Stimulated activated CD8-positive, alpha-beta memory T cell treated with anti-CD3 and anti-CD28 coated beads, Interleukin-4, amount 100 ng/mL, for 4 hours (primary cell): ENCODE measurements at places on chromosomes 13 and 19.

DNA sequence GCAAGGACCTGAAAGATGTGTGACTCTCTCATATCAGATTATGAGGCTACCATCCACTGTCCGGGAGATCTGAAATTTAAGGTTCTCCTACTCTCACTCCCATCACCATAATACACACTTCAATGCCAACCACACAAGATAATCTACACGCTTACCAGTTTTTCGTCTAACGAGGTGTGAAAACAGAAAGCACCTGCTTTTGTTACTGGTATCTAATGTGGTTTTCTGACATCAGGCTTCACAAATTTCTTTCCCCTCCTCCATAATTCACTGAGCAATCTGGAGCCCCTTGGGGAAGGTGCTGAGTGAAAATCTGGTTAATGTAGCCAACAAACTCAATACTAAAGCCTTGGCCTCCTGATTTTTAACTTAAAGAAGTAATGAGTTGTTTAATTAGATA, 10.1 kb upstream of the LRCH1 start:
- no peak for DNase-seq

DNA sequence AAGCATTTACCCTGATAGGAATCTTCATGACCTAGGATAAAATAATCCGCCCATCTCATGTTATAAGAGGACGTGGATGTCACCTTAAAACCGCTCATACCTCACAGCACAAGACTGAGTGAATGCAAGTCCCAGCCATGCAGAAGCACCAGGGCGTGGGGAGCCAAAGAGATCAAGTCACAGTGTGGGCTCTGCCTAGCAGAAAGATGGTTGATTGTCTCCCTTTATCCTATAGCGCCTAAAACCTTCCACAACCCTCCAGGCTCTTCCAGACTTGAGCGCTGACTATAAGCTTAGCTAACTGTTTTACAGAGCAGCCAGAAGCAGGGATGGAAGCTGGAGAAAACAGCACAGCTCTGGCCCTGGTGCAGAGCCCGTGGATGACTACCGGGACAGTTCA, 6.8 kb upstream of the ANKRD10 start:
- DNase-seq, result no peak

DNA sequence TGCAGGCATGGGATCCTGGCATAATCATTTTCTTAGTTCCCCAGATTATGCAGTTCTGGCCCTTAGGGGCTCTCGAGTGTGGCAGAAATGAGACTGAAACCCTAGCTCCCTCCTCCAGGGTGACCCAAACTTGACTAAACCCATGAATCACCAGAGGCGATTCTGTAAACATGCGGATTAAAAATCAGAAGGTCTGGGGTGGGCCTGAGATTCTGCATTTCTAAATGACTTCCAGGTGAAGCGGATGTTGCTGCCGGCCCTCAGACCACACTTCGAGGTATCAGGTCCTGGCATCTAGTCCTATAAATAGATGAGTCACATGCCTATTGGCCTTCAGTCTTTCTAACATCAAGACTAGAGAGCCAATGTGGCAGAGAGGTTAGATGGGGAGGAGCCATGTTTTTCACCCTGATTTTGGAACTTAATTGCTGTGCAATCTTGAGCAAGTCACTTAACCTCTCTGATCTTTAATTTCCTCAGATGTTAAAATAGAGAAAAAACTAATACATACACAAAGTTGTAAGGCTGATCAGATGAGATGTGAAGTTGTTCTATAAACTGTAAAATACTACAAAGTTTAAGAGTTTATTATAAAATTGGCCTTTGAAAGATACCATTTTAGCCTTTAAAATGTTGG, 431.2 kb downstream of the FOXO1 start:
- no peak for DNase-seq

- DNase-seq, result no peak
These were observed 36.6 kb downstream of the CCDC169 start for GRCh38 chr13:36261011-36261410.

DNA sequence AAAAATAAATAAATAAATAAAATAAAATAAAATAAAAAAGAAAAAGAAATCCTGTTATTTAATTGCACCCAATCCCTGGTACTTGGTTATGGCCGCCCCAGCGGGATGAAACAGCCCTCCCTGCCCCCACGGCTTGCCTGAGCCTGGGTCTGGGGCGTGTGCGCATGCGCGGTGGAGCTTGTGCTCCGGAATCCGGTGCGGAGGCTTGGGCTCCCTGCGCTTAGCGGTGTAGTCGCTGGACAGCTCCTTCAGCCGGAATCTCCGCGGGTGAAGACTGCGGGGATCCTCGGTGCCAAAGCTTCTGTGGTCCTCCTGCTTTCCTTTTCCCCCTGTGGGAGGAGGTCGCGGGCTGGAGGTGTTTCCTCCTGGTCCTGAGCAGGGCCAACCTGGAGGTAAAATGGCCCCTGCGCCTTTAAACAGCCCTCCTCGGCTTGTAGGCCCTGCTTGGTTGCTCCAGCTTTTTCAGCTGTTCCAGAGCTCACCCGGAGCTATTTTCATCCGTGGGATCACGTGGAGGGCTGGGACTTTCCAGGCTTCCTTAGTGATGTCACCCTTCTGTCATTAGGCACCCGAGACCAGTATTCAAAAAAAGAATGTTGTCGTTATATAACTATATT, at the start of gene PLA2G4C:
Gene PLA2G4C, minus strand, starts transcription at position 468 of the 617 bp plus-strand sequence. CDS start 4,288 bp downstream, outside the sequence.
- DNase-seq, result peak; percentile 53

DNA sequence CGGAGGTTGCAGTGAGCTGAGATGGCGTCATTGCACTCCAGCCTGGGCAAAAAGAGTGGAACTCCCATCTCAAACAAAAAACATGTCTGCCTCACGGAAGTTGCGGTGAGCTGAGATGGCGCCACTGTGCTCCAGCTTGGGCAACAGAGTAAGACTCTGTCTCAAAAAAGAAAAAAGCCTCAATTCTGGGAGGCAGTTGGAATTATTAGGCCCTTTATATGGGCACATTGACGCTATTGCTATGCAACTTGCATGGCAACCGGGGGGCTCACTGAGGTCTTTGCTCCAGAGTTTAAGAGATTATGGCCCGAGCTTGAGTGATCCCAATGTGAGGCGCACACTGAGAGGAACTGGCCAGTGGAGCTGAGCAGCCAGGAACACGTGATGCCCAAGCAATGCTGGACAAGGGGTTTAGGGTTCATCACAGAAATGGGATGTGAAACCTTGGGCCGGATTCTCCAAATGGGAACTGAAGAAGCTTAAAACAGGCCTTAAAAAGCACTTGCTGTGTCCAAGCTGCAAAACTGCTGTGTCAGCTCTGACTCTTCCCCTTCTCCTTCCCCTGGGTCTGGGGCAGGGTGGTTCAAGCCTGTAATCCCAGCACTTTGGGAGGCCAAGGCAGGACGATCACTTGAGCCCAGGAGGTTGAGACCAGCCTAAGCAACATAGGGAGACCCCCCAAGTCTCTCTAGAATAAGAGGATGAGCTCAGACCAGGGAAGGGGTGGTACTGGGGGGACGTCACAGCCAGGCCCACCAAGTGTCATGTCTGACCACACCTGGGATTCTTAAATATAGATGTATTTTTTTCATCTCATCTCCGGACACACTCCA, 2.5 kb downstream of the FTL start:
- no peak for DNase-seq

DNA sequence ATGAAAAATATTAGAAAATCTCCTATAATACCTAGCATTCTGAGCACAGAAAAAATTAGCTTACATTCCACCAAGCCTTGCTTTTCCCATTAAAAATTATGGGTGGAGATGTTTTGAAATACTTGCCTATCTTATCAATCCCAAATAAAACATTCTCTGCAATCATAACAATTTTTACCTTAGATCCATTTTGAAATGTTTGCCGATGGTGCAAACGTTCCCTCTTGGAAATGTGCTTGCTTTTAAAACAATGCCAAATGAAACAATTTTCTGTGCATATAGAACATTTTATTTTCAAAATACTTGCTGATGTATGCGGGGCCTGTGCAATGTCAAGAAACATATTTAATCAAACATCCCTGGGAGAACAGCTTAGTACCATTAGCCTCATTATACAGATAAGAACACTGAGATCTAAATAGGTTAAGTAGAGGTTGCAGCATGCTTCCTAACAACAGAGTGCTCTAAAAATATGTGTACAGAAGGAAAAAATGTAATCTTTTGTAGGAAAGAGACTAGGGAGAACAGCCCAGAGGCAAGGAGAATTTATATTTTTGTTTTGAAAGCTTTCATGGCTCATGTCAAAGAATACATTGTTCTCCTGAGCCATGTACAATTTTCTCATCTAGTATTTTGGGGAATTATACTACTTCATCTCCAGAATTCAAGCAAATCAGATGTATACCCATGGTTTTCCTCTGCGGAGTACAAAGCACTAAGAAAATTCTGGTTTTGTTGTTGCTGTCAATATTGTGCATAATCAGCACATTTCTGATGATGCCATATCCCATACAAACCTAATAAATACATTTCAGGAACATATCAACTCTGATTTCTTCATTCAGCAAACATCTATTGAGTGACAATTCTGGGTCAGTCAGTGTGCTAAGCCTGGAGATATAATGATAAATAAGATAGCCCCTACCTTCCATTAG, 25.9 kb upstream of the FNDC3A start:
- no peak for DNase-seq

DNA sequence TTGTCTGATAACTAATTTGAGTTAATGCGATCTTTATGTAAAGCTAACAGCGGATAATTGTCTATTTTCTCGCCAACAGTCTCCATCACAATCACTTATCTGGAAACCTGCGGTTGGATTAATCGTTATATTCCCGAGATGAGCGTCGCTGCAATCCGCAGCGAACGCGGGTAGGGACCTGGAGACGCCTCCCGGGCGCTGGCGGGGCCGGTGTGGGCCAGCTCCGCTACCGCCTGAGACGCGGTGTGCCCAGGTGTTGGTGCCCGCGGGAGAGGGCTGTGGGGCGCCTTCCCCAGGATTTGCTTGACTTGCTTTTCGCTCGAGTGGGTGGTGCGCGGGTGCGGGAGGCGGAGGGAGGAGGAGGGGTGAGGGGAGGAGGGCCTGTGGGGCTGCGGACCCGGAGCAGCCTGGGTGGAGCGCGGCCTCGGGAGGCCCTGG, 38.3 kb downstream of the SOX1 start:
- DNase-seq, result no peak

DNA sequence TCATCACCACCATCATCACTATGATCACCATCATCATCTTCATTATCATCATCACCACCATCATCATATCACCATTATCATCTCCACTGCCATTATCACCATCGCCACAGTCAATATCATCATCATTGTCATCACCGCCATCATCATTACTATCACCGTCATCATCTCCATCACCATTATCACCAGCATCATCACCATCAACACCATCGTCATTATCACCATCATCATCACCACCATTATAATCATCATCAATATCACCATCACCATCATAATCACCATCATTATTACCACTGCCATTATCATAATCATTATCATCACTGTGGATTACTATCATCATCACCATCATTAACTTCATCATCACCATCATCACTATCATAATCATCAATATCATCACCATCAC, 17.3 kb upstream of the ARHGEF18 start:
- DNase-seq, result no peak

DNA sequence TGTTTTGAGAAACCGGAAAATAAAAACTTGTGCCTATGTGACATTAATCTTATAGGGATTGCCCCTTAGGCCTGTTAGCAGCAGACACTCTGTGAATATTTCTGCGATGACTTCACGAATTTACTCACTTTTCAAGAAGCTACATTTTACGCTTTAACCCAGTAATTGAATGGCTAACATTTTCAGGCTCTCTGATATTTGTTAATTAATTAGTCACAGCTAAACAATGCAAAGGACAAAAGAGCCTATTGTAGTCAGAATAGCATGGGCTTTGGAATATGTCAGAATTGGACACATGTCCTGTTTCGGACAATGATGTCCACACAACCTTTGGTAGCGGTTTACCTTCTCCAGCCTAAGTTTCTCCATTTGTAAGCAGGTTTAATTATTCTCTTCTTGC, 506.6 kb downstream of the EFNB2 start:
- DNase-seq, result no peak

DNA sequence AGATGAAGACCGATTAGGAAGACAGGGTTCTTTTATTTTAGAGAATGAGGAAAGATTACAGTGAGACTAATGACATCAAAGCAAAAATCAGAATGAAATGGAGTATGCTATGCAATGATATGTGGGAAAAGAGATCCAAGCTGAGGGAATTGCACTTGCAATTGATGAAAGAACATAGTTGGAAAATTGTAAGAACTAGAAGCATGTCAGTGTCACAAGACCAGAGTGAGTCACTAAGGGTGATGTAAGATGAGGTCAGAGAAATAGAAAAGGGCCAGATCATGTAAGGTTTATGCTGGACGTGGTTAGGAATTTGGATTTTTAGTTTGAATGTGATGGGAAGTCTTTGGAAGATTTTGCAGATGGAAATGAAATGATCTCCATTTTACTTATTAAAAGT, 1937.3 kb downstream of the OLFM4 start:
- DNase-seq, result no peak

DNA sequence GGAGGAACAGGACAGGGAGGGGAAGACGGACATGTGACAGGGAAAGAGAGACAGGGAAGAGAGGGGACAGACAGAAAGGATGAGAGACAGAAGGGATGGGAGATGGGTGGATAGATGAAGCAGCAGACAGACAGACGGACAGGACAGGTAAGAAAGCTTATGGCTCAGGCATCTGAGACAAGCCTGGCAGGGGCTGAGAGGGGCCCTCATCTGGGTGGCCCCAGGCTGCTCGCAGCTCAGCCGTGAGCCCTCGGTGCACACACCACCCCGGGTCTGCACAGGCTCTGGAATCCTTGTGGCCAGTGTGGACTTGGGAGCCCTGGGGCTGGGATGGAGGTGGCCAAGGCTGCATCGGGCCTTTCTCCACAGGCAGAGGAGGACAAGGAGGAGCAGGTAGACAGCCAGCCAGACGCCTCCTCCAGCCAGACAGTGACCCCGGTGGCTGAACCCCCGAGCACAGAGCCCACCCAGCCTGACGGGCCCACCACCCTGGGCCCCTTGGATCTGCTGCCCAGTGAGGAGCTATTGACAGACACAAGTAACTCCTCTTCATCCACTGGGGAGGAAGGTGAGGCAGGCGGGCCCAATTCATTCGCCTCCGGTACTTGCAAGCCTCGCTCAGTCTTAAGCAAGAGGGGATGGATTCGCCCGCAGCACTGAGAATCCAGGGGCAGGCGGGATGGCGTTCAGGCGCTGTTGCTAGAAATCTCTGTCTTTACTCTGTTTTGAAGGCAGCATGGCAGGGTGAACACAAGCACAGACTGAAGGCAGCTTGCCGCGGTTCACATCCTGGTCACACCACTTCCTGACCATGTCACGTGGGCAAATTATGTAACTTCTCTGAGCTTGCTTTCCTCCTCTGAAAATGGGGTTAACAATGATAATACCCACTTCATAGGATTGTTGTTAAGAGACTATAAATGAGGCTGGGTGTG, 14.0 kb downstream of the GRAMD1A start:
- peak; percentile 40 for DNase-seq
